Hematopoietic multipotent progenitor cell treated with erythropoietin and hydrocortisone succinate and interleukin-3 and kit ligand, for 6 days (in vitro differentiated cells): ENCODE measurements at places on chromosomes 6 and 20.

GRCh38 chr20:10642856-10643559, 30.8 kb downstream of the JAG1 start:
- DNase-seq = no peak

DNA sequence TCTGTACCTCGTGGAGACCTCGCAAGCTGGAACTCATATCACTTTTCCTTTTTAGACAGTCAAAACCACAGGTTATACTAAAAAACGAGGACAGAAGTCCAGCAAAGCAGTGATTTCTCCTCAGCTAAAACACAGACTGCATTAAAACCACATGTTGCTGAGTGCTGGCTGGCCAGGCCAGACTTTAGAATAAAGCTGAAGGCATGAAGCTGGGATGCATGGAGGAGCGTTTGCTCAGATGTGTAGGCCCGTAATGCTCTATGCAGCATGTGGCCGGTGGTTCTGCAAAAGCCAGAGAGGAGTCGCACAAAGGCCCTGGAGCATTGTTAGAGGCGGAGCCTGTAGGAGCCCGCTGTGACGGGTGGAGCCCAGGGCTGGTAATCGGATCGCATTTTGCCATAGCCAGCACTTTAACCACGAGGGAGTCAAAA, 83.6 kb downstream of the SMOC2 start:
- DNase-seq = no peak

DNA sequence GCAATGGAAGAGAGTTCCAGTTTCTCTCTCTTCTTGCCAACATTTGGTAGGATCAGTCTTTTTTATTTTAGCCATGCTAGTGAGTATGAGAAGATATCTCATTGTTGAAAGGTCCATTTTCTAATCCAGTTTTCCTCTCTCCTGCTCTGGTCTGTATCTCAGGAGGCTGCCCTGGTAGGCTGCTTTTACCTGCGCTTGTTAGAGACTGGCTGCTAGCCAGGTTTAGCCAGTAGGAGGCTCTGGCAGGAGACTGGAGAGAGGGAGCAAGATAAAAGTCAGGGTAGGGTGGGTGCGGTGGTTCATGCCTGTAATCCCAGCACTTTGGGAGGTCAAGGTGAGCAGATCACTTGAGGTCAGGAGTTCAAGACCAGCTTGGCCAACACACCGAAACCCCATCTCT, 68.6 kb upstream of the FOXP4 start:
- no peak for DNase-seq

GRCh38 chr20:43923322-43923721, 8.7 kb downstream of the TOX2 start:
- no peak for DNase-seq

DNA sequence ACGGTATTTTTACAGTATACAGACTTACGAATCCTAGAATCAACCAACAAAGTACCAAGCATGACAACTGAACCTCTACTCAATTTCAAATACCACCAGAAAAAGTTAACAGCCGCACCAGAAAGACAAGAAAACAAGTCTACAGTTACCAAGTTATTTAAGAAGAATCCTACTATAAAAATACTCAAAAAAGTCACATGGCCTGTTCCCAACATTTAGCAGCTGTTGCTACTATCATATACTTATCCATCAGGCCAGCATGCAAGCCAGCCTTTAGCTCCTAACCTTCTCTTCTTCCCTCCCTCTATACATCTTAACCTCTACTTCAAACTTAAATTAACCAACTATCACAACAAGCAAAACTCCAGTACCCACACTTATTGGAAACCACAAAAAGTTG, 1.9 kb downstream of the SYNCRIP start:
- DNase-seq = peak; percentile 40
